ENCODE measurements at places on chromosomes 5 and 9.
A peak's percentile ranks its signal among the peaks of the same experiment; 100 is the strongest.

DNA sequence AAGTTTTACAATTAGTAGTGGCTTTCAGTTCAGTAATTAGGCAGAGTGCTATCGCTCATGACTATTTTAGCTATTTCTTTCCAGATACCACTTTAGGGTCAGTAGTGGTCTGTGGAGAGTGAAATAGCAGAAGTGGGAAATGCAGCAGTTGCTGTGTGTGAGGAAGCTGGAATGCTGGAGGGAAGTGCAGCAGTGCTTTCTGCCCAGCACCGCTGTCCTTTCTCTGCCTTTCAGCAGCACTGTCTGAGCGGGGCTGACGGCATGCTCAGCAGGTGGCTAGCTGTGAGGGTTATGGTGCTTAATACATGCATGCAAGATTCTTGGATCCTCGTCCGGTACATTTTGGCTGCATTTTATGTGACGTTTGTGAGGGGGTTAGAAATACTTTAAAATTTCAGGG is 213.9 kb downstream of the PBX3 start:
- no peak for DNase-seq

DNA sequence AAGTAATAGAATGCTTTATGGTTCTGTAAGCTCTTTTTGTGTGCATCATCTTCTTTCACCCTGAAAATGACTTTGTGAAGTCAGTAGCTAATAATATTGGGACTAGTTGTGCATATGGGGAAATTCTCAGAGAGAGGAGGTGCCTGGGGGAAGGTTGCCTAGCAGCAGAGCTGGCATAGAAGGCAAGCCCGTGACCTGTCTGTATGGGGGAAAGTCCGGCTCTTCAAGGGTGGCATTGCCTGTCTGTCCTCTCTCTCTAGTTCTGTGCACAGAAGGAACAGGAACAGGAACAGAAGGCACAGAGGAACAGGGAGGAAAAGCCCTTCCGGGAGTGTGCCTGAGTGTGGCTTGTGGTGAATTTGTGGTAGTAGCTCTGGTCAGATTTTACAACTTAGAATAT is 33.1 kb downstream of the SH3GL2 start:
- DNase-seq = no peak

- DNase-seq = no peak
These were observed 693.3 kb downstream of the DTWD2 start for GRCh38 chr5:118295045-118295444.

DNA sequence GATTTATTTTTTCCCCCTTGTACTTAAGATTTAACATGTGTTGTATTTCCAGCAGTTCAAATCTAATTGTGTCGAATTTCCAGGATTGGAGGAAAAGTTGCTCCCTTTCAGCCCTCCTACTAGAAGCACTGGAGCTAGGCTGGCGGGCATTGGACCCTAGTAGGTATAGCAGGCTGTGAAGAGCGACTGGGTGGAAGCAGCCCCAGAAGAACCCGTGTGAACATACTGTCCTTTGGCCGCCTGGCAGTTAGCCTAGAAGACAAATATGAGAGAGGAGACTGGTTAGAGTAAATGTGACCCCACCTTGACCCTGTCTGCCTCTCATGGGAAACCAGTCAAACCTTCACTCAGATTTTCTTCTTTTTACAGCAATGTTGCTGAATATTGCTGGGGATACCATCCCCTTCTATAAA is 13.9 kb downstream of the ALDOB start:
- DNase-seq = no peak

GRCh38 chr5:64489857-64490256 is 16.0 kb upstream of the RGS7BP start:
- DNase-seq = no peak

GRCh38 chr9:123373946-123374345 is 17.9 kb downstream of the CRB2 start:
- DNase-seq = no peak

DNA sequence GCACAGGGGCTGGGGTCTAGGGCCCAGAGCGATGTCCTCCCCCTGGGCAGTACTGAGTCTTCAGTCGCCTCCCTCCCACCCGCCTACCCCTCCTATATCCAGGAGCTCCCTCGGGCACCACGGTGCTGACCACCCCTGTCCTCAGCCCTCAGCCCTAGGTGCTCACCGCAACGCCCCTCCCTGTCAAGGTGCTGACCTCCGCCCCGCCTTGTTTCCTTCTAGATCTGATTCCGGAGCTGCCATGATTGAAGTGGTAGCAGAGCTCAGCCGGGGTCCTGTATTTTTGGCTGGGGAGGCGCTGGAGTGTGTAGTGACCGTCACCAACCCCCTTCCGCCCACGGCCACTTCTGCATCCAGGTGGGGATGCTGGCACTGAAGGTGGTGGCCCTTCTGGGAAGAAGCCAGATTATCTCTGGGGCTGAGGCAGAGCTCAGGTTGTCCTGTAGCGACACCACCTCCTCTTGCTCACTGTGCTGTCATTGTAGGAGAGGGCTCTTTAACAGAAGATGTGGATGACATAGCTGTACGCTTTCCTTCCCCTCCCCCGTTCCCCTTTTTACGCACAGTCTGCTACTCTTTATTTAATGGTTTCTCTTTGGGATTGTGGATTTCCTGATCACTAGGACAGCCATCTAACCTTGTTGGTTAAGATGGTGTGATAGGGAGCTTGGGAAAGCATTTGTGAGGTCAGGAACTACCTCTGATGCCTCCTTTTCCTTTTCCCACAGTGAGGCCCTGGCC is 598 bp downstream of the RGP1 start:
- peak; percentile 52 for DNase-seq

- no peak for DNase-seq
These were observed 75.6 kb downstream of the PSMB7 start for GRCh38 chr9:124339603-124340146.

Measured in CD4-positive, alpha-beta T cell treated with Interleukin-12 subunit alpha and Interleukin-12 subunit beta, for 1 hour (primary cell).